Activated CD8-positive, alpha-beta T cell treated with anti-CD3 and anti-CD28 coated beads for 36 hours (primary cell): ENCODE measurements at places on chromosomes 4 and X. TPM values are rescaled to one million over a fixed set of nuclear protein-coding genes. Genes with fewer than 3 reads are reported as not detected.

FAM9C gene
- total RNA-seq, result not detected

EPGN gene
- not detected for total RNA-seq

SYN1 gene
- total RNA-seq, result 0.67 TPM

FAM184B gene
- total RNA-seq, result not detected

PSAPL1 gene
- total RNA-seq, result not detected

SSX3 gene
- not detected for total RNA-seq

FREM3 gene
- not detected for total RNA-seq

EMCN gene
- total RNA-seq, result not detected

PRMT9 gene
- total RNA-seq, result 8.8 TPM

DNA sequence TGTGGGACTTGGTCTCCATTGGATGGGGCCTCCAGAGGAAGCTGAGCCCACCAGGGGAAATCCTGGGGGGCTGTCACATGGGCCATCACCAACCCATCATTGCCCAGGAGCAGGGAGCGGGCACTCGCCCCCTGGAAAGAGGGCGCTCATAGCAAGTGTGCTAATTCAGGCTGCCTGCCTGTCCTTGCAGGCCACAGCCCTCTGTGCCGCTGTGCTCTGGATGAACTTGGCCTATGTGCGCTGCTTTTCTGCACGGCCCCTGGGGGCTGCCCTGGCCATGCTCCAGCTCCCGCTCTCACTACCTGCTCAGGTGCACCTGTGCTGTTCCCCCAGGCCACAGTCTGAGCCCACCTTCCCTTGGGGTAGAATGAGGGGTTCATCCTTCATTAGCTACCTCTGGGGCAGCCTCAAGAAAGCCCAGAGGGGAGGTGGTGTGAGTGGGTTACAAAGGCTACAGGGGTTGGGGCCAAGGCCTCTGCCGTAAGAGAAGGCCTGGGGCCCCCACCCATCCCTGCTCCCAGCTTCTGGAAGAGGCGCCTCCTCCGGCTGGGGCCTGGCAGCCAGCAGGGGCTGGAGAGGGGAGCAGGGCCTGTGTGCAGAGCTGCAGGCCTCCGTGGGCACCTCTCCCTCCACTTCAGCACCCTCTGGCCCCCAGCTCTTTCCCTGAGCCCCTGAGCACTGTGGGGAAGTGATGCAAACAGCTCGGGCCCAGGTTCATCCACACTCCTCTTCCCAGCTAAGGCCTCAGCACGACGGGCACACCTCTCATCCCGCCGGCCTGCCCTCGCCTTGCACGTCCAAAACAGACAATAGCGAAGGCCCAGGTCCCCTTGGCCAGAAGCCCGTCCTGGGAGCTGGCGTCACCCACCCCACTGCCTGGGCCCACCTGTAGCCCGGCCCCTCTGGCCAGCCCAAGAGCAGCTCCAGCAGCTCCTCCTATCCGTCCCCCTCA, 8.9 kb downstream of the CFAP99 start:
- no peak for DNase-seq

GRCh38 chr4:98746936-98747335, 88.5 kb upstream of the TSPAN5 start:
- DNase-seq, result no peak

DNA sequence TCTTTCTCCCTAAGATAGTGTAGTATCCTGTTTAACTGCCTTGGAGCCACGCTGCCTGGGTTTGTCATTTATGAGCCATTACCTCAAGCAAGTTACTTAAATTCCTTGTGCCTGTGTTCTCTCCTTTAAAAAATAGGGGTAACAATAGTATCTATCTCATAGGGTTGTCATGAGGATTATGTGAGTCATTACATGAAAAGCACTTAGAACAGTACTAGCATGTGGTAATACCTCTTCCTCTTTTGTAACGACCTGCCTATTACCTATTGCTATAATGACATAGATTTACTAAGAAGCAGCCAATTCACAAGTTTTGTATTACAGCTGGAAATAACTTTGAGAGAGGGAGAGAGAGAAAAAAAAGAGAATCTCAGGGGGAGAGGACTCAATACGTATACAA, 834.7 kb downstream of the RAPGEF2 start:
- DNase-seq, result no peak

- no peak for DNase-seq
Measured at GRCh38 chr4:101420661-101421060, 73.3 kb upstream of the PPP3CA start.

GRCh38 chrX:154068560-154068959, 29.0 kb downstream of the MECP2 start:
- no peak for DNase-seq

- no peak for DNase-seq
Measured at GRCh38 chr4:144695721-144696120, 49.8 kb downstream of the HHIP start.

DNA sequence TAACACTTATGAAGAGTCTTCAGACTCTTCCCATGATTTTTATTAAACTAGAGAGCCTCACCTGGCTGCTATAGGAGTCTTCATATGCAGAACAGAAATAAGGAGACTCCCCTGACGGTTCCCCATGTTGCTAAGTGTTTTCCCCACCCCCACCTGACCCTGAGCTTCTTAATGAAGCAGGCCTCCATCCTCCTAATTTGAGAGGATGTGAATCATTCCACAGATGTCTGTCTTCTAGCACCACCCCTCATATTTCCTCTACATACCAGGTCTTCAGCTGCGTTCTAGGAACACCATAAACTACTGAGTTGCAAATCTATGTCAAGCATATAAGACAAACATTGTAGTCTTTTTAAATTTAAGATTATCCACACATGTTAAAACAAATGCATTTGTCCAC, 36.9 kb downstream of the RP2 start:
- DNase-seq, result no peak

DNA sequence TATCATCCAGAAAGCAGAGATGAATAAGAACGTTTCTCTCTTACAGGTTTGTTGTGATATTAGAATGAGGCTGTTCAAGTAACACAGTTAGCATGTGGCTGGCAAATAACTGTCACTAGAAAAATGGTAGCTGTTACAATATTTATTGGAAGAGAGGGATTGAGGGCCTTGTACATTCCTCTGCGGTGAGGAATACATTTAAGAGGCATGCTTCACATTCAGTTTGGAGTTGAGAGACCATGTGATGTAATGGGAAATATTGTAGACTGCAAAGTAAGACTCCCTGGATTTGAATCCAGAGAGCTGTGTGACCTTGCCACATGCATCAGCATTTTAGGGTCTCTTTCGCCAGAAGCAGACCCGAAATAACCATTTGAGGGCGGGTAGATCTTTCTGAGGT, 104.8 kb upstream of the KIT start:
- DNase-seq, result no peak

DNA sequence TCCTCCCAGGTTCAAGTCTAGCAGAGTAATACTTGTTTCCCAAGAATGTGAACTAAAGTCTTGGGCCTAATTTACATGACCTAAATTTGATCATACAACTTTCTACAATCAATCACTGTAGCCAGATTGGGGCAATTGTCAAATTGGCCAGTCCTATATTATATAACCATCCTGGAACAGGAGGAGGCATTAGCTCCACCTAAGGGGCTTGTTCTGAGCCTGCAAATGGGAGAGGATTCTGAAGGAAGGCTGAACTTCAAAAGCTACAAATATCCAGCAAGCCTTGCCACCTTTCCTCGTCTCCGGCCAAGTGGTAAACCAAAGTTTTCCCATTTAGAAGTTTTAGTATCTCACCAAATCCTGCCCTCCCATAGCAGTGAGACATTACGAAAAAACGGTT, 1289.6 kb upstream of the TENM3 start:
- no peak for DNase-seq

- DNase-seq, result no peak
Measured at GRCh38 chr4:47824840-47825239, 13.0 kb downstream of the CORIN start.

GRCh38 chrX:41005445-41005992, 79.7 kb upstream of the USP9X start:
- no peak for DNase-seq

DNA sequence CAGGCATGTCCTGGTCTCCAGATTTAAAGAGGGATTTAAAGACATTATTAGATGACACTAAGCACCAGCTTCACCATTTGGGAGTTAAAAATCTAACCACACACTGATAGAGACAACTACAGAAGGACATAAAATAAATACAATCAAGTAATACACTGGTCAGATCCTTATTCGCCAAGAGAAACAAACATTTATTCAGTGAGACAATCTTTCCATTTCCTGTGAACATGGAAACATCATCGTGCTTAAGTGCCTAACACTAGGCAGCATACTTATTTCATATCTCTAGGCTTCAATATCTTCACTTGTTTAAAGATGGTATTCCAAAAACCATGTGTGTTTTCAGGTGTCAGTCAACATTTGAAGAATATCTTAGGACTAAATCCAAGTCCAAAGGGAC, 103.6 kb downstream of the AREG start:
- no peak for DNase-seq

DNA sequence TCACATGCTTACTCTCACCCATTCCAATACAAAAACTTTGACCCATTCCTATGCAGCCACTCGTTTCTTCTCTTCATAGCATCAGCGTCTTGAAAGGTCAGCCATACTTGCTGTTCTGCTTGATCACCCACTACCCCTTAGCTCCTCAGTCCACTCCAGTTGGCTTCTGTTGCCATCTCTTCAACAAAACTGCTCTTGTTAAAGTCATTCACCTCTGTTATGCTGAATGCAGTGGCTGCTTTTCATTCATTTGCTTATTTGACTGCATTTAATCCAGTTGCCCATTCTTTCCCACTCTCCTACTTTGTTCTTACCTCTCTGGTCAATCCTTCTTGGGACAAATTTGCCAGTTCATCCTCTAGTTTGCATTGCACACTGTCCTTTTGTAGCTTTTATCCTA, 24.9 kb downstream of the CEP135 start:
- DNase-seq, result no peak

DNA sequence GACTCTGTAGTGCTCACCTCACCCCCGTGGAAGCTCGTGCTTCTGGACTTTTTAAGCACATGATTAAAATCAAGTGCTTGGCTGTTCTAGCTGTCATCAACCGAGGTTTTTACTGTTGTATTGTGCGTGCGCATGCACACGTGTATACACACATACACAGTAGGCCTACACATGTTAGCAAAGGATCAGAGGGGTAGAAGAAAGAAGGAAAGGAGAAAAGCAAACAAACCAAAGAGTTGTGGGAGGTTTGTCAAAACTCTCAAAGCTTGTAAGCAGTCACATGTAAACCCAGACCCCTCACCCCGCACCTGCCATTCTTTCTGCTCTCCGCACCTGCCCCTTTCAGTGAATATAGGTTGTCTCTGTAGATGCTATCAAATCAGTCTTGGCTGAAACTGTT, 311.8 kb downstream of the HS3ST1 start:
- no peak for DNase-seq

GRCh38 chrX:149207518-149207917, 297.6 kb downstream of the IDS start:
- no peak for DNase-seq

DNA sequence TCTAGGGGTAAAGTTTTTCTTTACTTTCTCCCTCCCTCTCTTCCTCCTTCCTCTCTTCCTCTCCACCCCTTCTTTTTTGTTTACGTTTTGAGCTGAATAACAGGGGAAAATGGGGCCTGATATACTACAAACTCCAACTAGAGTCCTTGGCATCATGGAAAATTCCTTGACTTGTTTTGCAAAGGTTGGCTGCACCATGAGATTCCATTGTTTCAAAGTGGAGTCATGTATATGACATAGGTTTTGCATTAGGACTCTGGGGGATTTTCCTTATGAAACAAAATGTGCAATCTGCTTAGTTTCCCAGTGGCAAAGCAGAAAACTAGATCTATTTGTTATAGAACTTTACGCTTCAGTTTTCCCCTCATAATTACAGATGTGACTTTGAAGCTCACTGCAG, 233.5 kb upstream of the PGRMC2 start:
- DNase-seq, result no peak

- no peak for DNase-seq
Measured at GRCh38 chrX:41824551-41824950, 98.8 kb downstream of the CASK start.

DNA sequence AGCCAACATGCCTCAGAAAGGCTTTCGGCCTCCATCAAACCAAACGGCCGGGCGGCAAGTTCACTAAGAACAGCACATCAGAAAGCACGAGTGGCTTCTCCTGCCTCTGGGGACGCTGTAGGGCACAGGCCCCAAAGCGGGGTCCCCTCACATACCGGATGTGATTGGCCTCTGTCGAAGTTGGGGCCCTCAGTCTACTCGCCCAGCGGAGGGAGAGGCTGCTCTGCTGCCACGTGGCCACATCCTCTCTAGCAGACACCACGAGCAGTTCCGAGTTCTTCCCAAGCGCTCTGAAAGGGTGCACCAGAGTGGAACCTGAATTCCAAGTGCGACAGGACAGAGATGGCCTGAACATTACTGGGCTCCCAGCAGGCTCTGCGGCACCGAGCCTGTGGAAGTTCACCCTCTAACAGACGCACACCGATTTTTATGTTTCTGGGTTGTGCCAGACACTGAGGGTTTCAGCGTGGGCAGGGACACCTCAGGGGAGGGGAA, 21.1 kb downstream of the NOP14 start:
- no peak for DNase-seq

DNA sequence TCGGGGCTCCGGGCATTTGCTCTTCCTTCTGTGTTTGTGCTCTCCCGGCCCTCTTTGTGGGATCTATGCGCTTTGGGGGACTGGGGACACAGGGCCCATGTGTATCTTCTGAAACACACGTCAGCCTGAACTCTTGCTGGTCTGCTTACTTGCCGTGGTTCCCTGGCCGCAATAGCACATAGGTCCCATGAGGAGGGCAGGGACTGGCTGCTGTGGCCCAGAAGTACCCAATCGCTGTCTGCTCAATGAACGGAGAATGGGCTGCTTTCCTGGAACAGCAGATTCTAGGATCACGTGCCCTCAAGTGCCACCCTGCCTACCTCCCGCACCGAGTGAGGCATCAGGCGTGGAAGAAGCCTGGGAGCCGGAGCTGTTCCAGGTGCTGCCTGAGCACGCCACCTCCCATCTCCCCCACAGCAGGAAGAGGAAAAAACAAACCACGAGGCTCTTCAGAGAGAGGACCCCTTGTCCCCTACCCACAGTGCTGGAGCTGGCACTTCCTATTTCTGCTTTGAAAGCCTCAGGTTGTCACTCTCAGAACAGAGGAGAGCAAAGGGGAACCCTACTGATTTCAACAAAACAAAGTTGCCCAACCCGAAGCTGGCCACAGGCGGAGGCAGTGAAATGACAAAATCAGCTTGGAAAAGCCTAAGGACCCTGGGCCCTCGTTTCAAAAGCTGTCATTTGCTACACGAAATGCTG, 3.8 kb downstream of the G6PD start:
- peak; percentile 62 for DNase-seq

DNA sequence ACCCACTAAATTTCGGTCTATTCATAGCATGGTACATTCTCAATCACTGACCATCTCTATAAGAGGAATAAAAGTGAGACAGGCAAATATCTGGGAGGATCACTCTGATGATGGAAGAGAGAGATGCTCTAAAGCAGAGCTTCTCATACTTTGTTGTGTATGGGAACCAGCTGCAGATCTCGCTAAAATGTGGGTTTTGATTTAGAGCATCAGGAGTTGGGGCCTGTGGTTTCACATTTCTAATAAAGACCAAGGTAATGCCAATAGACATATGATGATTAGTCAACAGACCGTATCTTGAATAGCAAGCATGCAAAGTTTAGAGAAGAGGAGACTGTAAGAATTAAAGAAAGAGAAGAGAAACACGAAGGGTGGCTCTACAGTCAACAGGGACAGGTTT, 107.4 kb upstream of the FTHL17 start:
- DNase-seq, result no peak

GRCh38 chr4:80138551-80139538, 58.5 kb upstream of the PRDM8 start:
- DNase-seq, result peak; percentile 79
